Right ventricle myocardium inferior (tissue), 1 donor: ENCODE measurements at places on chromosomes 6 and 20.

DNA sequence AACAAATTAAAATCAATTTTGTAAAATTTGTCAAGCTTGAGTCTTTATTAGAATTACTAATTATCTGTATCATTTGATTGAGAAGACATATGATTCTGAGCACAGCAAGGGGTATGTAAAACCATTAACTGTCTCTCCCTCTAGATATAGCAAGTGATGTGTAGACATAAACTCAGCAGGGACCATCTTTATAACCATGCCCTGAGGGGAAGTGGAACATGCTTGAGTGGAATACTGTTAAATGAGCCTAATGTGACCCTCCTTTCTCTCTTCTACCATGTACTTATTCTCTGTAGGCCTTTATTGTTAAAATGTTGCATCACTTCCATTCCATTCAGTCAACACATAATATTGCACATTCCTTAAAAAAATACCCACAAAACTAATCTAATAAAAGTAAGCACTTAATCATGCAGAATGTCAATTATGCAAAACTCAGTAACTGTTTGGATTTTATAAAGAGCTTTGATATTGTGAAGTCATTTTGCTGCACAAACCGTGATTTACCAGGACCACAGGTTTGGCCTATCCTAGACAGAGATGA, 896.6 kb upstream of the MANEA start:
- DNase-seq, result no peak

DNA sequence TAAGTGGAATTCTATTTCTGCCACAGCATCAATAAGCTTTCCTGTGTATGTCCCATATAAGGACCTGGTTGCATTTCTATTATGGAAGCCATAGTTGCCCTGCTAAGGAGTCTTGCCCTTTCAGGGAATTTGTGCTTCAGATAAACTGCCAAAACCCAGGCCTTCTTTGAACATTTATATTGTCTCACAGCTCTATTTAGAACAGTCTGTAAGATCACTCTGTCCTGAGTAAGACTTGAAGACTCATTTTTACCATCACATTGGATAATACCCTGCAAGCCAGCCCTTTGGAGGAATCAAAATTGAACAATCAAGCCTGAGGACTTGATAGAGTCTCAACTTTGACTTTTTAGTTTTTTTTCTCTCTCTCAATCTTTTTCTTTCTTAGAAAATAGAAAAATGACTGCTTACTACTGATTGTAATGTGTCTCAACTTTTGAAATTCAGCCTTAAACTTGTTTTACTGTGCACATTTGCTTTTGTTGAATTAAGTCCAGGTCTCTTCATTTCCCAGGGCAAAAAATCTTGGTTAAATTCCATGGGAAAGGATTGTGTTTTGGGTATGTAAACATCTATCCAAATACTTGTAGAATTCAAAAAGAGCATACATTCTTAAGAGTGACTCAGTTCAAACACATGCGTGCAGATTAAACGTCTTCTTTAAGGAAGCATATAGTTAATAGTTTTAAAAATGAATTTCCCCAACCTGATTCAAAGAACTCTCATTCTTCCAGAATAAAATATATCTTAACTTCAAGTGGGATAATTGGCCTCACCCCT, 91.2 kb downstream of the PLCB1 start:
- no peak for DNase-seq

GRCh38 chr20:32580970-32581838, 3.9 kb downstream of the NOL4L start:
- DNase-seq, result no peak

DNA sequence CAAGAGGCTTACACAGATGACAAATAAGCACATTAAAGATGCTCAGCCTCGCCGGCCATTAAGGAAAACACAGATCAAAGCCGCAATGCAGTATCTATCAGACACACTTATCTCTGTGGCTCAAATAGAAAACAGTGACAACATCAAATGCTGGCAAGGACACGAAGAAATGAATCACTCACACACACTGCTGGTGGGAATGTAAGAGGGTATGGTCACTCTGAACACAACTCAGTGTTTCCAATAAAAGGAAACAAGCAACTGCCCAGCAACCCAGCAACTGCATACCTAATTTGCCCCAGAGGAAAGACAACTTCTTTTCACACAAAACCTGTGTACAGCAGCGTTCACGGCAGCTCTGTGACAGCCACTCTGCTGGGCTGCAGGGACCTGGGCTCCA, 155.8 kb downstream of the WDR27 start:
- no peak for DNase-seq

DNA sequence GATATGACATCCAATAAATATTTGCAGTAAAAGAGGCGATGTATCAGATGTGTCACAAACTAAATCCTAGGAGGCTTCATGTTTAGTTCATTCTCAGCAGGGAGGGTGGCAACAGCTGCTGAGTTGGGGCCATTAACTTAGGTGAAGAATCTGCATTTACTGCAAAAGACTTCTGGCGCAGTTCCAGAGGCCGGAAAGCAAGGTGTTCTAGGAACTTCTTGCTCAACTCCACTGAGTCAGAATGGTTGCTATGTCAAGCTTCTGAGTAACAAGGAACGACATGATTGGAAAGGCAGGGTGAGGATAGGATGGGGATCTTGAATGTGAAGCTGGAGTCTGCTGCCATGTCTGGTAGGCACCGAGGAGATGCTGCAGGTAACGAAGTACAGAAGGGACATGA, 11.7 kb downstream of the ADNP start:
- DNase-seq, result no peak

DNA sequence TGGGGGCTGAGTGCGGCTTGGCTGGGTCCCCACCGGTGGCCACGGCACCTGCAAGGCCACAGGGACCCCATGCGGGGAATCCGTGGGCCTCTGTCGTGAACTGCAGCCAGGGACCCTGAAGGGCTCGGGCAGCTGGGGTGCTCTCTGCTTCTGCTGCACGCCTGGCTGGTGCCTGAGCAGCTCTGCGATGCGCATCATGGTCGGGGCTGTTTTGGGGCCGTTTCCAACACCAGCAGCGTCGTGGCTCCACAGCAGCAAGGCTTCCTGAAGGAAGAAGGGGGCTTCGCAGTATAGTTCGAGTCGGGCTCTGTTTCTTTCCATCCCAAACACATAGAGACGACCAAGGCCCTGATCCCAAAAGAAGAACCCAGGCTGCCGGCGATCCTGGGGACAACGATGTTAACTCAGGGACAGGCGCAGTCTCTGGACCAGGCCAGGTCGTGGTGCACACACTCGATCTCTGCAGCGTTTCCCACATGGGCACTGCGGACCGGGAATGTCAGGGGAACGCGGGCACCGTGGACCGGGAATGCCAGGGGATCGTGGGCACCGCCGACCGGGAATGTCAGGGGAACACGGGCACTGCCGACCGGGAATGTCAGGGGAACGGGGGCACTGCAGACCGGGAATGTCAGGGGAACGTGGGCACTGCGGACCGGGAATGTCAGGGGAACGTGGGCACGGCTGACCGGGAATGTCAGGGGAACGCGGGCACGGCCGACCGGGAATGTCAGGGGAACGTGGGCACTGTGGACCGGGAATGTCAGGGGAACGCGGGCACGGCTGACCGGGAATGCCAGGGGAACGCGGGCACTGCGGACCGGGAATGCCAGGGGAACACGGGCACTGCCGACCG, 36.8 kb upstream of the BHLHE23 start:
- DNase-seq, result peak; percentile 49

DNA sequence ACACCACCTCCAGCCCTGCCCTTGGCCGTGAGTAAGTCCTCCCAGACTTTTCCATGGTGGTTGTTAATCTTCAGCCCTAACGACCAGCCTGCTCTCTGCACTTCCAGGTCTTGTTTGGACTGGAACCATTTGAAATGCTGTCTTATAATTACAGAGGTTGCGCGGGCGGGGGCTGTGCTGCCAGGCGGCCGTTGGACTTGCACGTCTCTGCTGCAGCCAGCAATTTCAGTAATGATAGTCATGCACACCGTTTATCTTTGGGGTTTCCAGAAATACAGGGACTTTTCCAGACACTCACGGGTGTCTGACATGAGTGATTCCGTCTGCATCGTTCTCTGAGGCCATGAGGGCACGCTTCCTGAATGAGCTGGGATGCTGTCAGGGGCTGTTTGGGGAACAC, 118.2 kb downstream of the BMP7 start:
- no peak for DNase-seq

GRCh38 chr6:42411406-42411805, 40.3 kb downstream of the TRERF1 start:
- no peak for DNase-seq

GRCh38 chr6:159939591-159940016, 29.3 kb upstream of the IGF2R start:
- no peak for DNase-seq

GRCh38 chr6:26304797-26305640, 60.0 kb upstream of the BTN3A2 start:
- no peak for DNase-seq

DNA sequence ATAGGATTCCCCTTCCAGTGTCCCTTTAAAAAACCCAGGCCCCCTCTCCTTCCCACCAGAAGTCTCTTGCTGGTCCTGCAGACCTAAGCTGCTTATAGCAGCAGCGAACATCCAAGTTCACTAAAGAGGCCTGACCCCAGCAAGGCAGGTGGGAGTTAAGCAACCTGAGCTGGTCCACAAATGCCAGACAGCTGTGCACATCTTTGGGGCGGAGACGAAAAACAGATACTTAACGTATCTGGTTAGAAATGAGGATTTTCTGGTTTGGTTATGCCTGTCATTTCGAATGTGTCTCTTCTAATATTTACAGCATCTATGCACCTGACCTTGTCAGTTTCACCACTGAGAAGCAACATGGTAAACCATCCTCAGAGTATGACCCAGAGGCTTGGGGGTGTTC, 87.8 kb downstream of the SLC2A10 start:
- DNase-seq, result no peak

GRCh38 chr20:48740292-48740649, 87.5 kb downstream of the PREX1 start:
- no peak for DNase-seq

GRCh38 chr6:49776444-49776843, 10.6 kb downstream of the PGK2 start:
- no peak for DNase-seq

GRCh38 chr20:4234128-4234527, 218.8 kb upstream of the RNF24 start:
- DNase-seq, result no peak

DNA sequence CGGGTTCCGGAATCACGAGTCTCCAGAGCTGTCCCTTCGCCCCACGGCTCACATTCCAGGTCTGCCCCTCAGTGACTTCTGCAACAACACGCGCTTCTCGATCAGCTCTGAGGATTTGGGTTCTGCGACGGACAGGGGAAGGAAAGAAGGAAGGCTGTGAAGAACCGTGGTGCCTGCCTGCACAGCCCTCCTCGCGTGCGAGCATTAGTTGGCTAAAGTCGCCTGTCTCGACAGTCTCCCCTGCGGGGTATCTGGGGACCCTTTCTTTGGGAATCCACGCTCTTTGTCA, 23.1 kb downstream of the VPS52 start:
- DNase-seq, result no peak

DNA sequence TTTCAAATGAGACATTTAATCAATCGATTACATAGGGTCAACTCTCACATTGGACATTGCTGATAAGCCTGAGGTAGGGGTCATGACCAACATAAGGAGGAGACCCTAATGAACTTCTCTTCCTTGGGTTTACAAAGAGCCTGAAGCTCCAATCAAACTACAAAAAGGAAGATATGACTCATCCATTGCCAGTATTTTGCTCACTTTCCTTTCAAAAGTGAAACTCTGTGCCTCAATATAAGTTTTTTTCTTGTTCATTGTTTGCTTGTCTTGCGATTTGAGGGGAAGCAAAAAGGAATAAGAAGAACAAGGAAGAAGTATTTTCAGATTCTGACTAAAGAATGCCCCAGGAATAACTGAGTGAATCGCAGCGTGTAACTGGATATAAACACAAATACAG, 38.8 kb upstream of the KHDRBS2 start:
- no peak for DNase-seq

DNA sequence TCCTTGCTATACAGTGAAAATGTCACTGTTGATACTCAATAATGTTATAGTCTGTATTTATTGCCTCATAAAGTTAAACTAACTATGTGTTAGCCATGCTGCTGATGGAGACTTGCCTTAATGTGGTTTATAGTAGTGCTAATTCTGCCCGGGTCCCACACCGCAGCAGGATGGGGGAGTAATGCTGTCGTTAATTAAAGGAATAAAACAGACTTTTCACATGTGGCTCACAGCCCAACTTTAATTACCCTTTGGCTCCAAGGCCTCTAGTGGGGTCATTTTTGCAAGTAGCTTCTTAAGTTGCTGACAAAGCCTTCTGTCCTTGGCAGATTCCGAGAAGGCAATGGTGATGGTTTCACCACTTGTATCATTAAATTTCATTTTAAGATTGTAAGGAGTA, 634.3 kb downstream of the TBC1D32 start:
- no peak for DNase-seq

DNA sequence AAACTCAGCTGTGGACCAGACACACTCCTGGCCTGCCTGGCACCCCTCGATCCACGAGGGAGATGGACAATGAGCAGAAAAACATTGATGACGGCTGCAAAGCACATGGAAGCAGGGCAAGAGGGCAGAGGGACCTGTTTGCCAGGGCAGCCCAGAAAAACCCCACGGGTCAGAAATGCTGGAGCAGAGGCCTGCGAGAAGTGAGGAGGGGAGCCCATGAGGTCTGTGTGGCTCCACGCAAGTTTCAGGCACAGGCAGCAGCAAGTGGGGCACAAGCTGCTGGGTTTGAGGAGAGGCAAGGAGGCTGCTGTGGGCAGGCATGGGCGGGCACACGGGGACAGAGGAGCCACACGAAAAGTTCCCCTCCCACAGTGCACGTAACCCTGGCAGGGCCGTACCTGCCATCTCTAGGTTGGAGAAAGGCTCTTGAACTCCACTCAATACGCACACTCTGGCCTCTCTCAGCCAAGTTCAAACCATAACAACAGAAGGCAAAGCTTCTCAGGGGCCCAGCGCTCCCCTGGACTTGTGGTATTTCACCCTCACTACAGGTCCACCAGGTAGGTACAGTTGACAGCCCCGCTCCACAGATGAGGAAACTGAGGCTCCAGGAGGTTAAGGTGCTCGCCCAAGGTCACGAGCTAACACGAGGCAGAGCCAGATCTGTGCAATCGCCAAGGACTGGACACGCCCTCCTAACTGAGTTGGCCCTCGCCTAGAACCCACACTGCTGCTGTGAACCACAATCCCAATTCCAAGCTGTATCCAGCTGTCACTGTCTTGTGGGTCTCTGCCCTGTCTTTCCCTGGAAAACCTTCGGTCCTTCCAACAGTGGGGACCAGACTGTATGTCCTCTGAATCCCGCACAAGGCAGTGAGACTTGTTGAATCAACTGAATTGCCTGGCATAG, 108.2 kb downstream of the NOL4L start:
- DNase-seq, result peak; percentile 42

GRCh38 chr20:43379239-43379917, 78.3 kb upstream of the SRSF6 start:
- no peak for DNase-seq

DNA sequence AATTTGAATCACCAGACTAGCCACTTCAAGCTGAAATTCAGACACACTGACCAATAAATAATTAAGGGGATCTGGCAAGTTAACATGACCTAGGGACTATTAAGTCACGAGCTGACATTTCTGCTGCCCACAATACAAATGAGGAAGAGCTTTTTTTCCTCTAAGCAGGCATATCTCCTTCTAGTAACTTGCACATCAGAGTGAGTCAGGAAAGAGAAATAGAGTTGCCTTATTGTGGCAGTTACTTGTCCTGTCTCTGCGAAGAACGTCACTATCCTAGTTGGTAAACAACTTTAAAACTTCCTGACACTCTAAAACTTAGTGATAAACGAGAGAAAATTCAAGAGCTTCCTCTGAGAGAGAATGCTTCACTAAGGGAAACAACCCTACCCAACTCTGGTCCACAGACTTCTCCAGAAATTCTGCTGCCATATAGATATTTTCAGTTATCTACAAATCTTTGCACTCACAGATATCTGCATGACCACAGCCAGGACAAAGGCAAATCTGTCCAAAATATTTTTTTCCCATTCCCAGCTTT, 4.2 kb downstream of the PLA2G7 start:
- DNase-seq, result no peak
